Esophagus mucosa (tissue), 1 donor: ENCODE measurements at places on chromosomes 5 and 9. TPM values are rescaled to one million over a fixed set of nuclear protein-coding genes. Genes with fewer than 3 reads are reported as not detected.

GRCh38 chr5:112975721-112976431, 722 bp upstream of the DCP2 start:
- no peak for ATAC-seq

DNA sequence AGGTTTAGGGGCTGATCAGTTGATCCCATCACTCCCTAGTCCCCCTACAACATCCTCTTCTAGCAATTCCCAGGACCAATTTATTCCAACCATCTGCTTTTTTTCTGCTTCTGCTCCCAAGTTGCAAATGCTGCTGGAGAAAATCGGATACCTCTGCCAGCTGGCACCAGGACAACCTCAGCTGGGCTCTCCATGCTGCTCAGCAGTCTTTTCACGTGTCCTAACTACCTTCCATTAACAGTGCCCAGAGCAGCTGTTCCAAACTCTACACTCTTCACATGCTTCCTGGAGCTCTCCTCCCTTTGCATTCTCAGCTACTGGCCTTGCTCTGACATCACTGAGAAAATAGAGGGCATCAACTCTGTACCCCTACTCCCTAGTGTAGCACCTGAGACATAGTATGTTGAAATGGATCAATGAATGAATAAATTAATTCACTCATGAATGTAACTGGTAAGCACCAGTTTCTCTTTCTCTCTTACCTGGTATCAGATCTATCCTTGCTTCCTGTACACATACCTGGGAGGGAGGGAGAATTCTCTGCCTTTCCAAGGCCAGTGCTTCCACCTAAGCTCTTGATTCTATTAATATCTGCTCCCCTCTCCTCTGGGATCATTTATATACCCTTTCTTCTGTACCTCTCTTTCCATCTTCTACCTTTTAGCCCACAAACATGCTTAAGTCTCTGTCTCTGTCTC, 191.0 kb downstream of the RAB3C start:
- ATAC-seq = no peak

DNA sequence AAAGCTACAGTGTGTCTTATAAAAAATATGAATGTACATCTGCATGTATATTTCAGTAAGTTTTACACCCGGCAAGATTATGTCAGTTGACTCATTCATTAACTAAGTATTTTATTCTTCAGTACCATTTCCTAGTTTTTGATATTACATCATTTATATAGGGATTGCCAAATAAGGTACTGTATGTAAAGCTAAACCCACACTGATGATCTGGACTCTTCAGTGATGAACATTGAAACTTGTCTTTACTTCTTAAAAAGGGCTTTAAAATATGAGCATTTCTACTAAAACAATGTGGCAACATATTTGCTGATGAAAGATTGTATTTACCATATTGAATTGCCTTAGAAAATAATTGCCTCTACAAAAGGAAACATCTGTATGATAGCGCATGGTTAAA, 151.8 kb upstream of the TLX3 start:
- ATAC-seq = no peak

DNA sequence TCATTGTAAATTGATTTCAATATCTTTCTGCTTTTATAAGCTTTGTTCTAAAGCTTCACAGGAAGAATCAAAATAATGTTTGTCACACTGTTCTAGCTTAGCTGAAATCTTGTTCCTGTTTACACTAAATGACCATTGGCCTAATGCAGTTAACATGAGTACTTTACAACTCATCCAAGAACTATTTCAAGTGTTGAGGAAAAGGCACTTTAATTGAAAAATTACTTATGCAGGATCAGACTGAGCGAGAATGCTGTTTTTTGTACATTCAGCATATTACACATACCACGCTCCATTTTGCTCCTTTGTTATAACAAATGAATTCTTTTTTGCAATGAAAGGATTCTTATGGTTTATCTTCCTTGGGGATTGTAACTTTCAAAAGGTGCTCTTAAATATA, 22.4 kb upstream of the SMIM15 start:
- ATAC-seq = no peak

DNA sequence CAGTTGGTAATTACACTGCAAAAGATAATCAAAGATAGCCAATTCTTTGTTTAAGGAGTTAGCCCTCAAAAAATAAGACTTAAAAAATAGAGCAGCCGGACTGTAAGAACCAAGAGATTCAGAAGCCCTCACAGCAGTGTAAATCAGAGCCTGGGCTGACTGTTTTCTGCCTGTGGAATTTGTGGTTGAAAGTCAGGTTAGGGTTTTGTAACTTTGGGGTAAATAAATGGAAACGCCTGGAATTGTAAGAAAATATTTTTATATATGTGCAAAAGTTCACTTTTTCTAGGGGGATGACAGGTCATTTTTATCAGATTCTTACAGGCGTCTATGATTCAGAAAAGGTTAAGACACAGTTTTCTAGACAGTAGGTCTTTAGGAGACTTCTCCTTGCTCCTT, 35.6 kb downstream of the KLHL3 start:
- ATAC-seq = no peak

GRCh38 chr9:16705111-16705604, 165.3 kb downstream of the BNC2 start:
- peak; percentile 80 for ATAC-seq

- ATAC-seq = no peak
Measured at GRCh38 chr9:127139775-127140174, 17.3 kb upstream of the ANGPTL2 start.

- no peak for ATAC-seq
Measured at GRCh38 chr9:131081868-131082267, 14.5 kb upstream of the AIF1L start.

GRCh38 chr9:128528445-128529160, 23.8 kb upstream of the SPTAN1 start:
- peak; percentile 31 for ATAC-seq

DNA sequence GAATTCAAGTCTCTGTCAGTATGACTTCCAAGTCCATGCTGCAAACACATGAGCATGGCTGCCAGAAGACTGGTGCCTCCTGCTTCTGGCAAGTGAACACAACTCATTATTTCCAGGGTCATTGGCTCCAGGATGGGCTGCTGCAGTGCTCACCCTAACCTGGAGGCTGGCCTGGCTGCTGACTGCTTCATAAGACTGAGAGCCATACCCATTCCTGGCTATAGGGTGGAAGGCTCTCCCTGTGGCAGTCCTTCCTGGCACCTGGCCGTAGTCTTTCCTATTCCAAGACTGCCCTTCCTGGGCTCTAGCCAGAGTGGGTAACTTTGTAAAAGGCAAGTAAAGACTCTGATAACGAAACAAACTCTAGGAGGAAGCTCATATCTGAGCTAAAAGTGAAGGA, 51.2 kb downstream of the CXXC5 start:
- no peak for ATAC-seq

The PGM5 gene
- 4.1 TPM for total RNA-seq

The CDHR2 gene
- not detected for total RNA-seq
